ENCODE measurements at places on chromosomes 7 and 10.

- no peak for DNase-seq
Measured at GRCh38 chr7:68474661-68475216, 1123.5 kb upstream of the AUTS2 start.

DNA sequence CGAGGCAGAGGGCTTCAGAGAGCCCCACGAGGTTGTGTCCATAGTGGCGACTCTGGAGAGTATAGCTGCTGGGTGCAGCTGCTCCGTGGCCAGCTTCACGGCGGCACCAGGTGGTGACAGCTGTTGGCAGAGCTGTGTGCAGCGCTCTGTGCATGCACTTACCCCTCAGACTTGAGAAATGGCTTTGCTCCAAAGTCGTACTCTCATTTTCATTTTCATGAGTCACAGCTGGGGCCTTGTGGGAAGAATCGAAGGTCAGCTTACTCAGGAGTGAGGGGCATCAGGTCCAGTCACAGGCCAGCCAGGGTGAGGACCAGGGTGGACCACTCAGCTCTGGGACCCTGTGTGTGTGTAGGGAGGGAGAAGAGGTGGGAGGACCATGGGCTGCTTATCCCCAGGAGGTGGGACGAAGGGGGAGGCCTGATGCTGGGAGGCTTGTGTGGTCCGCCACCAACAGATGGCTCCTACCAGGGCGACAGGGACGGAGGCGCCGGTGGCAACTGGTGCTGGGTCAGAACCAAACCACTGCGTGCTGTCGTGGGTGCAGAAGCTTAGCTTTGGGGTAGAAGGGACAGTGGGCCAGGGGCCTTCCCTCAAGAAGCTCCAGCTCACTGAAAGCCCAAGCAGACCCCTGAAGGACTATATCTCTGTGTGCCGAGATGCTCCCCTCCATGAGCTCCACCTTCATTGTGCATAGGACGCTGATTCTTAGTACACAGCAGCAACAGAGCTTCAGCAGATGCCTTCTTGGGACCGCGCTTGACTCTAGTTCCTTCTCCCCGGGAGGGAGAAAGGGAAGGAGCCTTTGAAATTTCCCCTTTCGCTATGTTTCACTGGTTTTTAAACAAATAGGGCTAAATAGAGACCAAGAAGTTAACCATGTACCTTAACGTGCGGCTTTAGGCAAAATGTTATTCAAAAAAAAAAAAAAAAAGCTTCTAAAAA, 225.0 kb downstream of the CELF2 start:
- DNase-seq: peak; percentile 74

- peak; percentile 54 for DNase-seq
Measured at GRCh38 chr7:18262058-18262457, 233.5 kb upstream of the HDAC9 start.

GRCh38 chr7:326273-326672, 36.3 kb downstream of the FOXL3 start:
- DNase-seq: no peak

DNA sequence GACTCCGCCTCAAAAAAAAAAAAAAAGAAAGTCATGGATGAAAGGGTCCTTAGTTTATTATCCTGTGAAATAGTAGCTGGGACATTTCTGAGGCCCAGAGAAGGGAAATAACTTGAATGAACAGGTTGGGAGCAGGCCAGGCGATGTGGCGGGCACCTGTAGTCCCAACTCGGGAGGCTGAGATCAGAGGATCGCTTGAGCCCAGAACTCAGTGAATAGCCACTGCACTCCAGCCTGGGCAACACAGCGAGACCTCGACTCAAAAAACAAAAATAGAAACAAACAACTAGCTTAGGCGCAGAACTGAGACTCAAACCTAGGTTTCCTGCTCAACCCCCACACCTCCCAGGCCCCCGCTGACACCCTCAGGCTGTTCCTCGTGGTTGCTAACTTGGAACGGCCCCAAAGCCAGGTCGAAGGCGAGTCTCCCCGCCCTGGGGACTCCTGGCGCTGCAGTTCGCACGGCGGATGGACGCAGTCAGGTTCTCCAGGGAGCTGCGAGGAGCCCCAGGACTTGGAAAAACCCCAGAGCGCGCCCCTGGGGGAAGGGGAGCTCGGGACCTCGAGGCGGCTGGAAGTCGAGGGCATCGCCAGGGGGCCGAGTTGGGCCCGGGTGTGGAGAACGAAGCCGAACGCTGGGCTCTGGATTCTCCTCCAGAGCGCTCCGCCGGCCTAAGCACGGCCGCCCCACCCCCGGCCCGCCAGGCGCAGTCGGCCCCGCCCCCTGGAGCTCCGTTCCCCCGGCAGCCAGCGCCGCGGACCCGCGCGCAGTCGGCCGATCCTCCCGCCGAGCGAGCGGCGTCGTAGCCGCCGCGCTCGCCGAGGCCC, at the start of gene STOX1:
Gene STOX1 (plus strand): TSS at position 768 of the 828 bp plus-strand sequence. CDS start 93 bp downstream, outside the sequence.
- no peak for DNase-seq

DNA sequence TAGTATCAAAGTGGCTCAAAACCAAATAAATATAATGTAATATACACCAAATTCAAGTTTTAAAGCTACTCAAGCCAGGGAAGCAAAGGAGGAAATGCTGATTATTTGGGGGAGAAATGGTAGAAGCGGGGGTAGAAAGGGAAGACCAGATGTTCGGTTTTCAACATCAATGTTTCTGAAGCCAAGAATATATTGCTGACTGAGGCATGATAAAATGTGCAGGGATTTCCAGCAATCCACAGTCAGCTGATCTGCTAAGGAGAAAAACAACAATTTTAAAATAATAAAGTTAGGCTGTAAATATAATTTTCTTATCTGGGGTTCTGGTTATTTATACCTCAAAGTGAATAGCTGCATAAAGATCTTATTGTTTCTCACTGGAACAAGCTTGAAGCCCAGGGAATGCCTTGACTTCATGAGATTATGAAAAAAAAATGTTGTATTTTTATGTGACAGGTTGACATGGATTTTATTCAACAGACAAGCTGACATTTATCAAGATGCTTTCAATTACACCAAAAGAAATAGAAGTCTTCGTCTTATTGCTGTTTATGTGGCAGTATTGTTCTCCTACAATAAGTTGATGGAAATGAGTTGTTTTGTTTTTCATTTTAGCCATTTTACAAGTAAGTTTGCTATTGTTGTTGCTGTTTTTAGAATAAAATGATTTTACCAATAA, 28.6 kb upstream of the BMPER start:
- no peak for DNase-seq

DNA sequence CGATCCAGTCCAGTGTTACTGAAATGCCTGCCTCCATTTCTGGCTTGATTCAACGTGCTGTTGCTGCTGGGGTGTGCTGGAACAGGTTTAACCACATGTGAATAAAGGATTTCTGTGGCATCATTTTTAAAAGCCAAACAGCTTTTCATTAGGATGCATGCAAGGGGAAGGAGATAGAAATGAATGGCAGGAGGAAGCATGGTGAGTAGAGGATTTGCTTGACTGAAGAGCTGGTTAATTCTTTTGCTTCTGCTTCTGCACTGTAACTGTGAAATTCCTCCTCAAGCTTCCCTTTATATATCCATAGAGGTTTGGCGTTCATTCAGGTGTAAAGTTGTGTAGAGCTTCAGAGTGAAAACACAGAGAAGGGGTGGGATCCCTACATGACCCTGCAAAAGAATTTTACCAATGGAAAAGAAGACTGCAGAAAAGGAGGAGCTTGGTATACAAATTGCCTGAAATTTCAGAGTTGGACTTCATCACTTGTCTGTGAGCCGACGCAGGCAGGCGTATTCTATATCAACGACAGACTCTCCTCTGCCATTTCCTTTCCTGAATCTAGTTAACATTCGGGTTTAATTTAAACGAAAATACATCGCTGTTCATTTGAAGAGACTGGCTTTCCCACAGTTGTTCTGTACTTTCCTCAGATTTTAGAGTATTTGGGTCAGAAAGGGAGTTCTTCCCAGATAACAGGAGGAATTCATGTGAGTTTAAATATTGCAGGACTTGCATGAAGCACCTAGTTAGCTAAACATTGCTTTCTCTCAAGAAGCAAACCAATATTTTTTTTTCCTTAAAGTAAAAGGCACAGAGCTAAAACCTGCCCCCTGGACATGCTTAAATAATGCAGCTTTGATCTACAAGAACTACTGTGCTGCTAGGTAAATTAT, at the start of gene SOSTDC1:
Gene SOSTDC1 (minus strand): TSS at position 270 of the 893 bp plus-strand sequence. CDS start 70 bp downstream, at position 200.
- DNase-seq: no peak

- no peak for DNase-seq
Measured at GRCh38 chr10:314381-314780, 179.1 kb downstream of the ZMYND11 start.

- DNase-seq: no peak
Measured at GRCh38 chr10:16960551-16960950, 143.3 kb upstream of the RSU1 start.

DNA sequence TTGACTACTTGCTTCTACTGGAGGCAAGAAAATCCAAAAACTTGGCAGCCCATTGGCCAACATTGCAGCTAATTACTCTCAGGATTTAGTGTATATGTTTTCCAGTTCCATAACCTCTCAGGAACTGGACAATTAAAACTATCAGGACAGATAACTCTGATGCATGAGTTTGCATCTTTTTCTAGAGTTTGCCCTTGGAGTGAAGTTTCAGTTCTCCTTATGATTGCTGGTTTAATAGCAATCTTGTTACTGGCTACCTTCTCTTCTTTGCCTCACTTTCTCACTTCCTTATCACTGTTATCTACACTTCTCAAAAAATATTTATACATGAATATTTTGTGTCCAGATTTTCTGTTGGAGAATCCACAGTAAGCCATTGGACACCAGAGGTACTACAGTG, 735.9 kb downstream of the PCDH15 start:
- peak; percentile 43 for DNase-seq

- peak; percentile 37 for DNase-seq
Measured at GRCh38 chr7:101185258-101185839, 5.3 kb upstream of the NAT16 start.

DNA sequence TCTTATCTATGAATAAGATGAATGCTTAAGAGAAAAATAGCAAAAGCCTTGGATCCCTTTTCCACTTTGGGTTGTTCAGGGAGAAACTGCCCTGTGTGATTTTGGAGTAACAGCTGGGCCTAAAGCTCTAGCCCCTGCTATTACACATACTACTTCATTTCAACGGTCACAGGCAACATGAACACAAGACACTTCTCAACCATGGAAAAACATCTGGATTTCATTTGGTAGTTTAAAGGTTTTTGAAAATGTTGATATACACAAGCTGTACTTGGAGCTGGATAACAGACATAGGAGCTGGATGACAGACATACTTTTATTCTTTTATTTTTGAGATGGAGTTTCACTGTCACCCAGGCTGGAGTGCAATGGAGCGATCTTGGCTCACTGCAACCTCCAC, 2.7 kb upstream of the CHUK start:
- DNase-seq: no peak

- no peak for DNase-seq
Measured at GRCh38 chr7:71638108-71638507, 506.2 kb downstream of the GALNT17 start.

DNA sequence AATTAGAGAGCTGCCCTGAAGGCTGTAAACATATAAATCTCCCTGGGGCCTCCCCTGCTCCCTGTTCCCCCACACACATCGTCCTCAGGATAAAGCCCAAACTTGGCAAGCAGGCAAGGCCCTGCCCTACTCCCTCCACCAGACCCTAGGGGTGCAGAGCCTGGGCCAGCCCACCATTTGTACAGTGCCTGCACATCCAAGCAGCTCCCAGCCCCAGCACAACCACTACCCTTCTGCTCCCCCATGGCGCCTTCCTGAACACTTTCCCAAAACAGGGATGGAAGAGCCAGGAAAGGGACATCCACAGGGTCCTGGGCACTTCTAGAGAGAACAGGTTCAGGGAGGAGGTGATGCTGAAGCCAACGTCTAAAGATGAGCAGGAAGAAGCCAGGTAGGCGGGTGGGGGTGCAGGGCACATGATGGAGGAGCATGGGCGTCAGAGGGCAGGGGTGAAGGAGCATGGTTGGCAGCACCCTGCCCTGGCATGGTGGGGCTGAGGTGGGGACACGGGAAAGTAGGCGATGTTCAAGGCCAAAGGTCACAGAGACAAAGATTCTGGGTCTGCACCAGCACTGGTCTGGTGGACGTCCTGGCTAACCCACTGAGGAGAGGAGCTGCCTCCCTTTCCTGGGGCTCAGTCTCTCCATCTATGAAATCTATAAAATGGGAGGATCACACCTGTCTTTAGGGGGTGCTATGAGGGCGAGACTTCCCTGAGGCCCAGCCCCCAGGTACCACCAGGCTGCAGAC, 140.6 kb downstream of the ARHGAP22 start:
- DNase-seq: no peak

- DNase-seq: no peak
Measured at GRCh38 chr10:64079341-64079740, 558.1 kb downstream of the REEP3 start.

DNA sequence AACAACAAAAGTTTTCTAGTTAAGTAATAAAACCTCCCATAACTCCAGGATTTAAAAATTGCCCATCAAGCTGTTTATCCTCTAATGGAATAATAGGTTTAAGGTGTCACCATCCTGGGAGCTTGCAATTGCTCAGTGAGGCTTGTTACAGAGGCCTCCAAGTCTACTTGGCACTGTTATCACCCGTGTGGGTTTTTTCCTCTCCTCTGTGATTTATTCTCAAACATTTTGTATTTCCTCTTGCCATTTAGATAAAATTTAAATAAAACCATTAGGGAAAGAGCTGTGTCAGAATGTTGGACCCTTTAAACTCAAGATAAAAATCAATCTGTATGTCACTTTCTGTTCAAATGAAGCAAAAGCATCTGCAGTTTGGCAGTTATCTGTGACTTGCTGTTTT, 202.6 kb downstream of the GALNT17 start:
- DNase-seq: no peak

DNA sequence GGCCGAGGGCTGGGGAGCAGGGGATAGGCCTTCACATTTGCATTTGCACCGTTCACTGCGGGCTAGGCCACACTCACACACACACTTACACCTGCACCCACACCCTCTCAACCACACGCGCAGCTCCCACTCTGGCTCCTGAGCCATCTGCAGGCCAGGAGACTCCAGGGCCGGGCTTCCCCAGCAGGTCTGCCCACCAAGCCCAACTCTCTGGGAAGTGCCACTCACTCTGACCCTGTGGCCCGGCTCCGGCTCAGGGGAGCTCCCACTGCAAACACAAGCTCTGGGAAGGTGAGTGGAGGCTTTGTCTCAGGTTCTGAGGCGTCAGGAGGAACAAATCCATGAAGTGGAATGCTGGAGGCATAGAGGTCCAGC, 157.9 kb downstream of the NRF1 start:
- no peak for DNase-seq

GRCh38 chr7:22129166-22129565, 183.5 kb upstream of the CDCA7L start:
- no peak for DNase-seq

DNA sequence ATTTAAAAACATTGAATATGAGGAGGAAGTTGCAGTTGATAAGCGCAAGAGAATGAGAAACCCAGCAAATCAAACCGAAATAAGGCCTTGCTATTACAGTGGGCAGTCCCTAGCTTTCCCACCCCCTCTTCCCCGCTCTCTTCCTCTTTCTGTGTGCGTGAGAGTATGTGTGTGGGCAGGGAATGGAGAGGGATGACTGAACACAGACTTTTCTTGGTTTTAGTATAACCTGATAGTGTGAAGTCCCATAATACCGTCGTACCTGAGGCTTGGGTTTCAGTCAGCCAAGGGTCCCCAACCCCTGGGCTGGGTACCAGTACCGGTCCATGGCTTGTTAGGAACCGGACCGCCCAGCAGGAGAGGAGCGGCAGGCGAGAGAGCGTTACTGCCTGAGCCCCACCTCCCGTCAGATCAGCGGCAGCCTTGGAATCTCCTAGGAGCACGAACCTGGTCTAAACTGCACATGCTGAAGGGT, 255.3 kb downstream of the CELF2 start:
- DNase-seq: no peak
